Activated CD8-positive, alpha-beta memory T cell treated with anti-CD3 and anti-CD28 coated beads, Interleukin-2, amount 50 U/mL, for 4 hours (primary cell): ENCODE measurements at places on chromosomes 6 and 20.

DNA sequence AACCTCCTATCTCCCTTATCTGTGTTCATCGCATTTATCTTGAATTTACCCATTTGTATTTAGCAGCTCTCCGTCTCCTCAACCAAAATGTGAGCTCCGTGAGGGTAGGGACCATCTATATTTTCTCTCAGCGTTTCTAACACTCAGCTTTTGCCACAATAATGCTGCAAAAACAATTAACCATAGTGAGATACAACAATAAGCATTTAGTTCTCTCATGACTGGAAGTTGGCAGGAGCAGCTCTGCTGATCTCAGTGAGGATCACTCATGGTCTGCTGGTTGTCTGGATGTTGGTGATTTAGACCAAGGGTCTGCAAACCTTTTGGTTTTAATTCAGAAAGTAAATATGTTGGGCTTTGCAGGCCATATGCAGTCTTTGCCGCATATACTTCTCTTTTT lies 394.8 kb upstream of the RNF217 start:
- no peak for DNase-seq

DNA sequence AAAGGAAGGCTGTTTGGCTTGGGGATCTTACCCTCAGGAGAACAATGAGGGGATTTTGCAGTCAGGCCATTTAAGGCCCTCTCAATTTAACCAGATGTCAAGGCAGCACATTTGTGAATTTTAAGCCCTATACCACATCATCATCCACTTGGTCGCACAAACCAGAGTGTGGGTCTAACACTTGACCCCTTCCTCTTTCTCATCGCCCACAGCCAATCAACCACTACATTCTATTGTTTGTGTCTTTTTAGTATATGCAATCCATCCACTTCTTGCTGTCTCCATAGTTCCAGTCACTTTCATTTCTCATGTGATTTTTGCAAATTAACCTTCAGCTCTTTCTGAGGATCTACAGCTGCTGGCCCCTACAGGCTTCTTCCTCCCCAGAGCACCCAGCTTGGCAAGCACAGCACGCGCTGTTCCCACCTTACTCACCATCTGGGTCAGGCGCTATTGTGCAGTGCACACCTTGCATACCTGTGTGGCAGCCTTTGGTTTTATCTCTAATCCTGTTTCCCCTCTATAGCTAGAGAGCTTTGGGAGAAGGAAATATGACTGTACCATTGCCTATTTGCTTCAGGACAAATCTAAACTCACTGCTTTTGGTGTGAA lies 32.3 kb upstream of the CD83 start:
- no peak for DNase-seq

DNA sequence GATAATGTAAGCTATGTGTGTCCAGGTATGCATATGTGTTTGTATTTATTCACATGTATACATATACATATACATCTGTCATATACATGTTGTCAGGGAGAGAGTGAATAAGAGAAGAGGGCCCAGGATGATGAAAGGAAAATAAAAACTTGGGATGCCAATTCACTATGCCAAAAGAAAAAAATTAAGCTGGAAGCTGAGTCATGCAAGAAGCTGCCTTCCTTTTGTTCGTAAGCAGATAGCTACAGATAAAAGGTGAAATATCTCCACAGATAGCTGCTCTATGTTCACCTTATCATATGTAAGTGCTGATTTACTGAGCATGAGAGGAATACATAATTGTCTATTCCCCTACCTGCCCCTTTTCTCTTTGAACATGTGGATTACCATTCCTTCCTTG lies 579.9 kb downstream of the EPM2A start:
- no peak for DNase-seq

GRCh38 chr6:54060286-54060685 lies 51.0 kb upstream of the MLIP start:
- DNase-seq = no peak

DNA sequence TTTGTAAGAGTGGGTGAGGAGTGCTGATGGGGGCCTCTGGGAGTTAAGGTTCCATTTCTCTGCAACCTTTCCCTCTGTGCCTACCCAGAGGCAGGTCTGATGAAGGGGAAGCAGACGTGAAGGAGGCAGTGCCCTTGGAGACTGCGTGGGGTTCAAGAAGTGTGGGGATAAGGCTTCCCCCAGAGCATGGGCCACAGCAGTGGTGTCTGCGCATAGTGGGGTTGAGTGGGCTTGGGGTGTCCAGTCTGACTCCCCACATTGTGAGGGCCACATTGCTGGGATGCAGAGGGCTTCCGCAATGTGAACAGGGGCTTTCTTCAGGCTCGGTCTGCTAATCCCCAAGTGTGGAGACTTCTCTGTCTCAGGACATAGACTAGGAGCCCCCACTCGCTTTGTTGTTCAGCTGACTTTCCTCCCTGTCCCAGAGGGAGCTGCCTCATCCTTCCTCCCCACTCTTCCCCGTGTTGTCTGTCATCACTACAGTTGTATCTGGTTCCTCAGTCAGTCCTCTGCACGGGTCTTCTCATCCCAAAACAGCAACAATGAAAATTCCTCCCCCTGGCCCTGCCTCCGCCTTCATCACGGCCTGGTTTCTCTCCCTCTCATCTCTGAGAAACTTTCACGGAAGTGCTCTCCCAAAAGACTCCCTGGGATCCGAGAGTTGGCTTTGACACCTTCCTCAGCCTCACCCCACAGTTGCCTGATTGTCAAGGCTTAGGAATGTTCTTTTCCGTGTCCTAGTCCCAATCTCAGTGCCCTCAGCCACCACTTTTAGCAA lies 2.8 kb downstream of the EBF4 start:
- no peak for DNase-seq

GRCh38 chr6:137432054-137432611 lies 62.1 kb downstream of the OLIG3 start:
- DNase-seq = no peak

DNA sequence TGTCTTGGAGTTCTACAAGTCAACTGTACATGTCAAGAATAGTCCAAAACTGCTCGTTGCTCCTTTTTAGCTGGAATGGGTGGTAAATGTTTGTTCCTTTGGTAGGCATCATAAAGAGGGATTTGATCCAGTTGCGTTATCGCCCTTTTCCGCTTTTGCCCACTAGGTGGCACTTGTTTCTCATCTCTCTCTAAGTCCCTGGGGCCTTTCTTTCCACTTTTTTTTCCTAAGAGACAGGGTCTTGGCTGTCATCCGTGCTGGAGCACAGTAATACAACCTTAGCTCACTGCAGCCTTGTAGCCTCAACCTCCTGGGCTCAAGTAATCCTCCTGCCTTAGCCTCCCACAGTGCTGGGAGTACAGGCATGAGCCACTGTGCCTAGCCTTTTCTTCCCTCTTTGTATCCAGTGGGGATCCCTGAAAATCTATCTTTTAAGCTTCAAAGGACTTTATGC lies 20.7 kb downstream of the GTPBP2 start:
- DNase-seq = peak; percentile 63

- DNase-seq = no peak
Measured at GRCh38 chr6:75755704-75756103, 6.7 kb downstream of the MYO6 start.

GRCh38 chr20:49707118-49707517 lies 6.6 kb downstream of the B4GALT5 start:
- no peak for DNase-seq

GRCh38 chr6:111588366-111588765 lies 17.3 kb downstream of the TRAF3IP2 start:
- no peak for DNase-seq
